ENCODE measurements at places on chromosomes 3 and 15.

GRCh38 chr15:55218056-55218455, 21.3 kb upstream of the RSL24D1 start:
- no peak for DNase-seq

DNA sequence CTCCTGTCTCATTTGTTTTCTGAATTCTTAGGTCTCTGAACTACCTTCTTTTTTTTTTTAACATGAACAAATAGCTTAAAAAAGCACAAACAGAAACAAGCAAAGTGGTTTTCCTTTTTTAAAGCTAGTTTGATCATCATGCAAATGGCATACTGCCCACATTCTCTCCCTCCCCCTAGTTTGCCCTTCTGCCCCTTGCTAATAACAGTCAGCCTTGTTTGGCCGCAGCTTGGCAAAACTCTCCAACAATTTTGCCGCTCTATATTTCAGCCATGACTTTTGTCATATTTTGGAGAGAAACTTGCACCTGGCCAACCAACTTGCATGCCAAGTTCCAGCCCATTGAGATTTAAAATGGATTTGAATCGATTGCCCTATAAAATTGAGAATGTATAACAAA, 666.0 kb upstream of the NR2F2 start:
- DNase-seq = no peak

DNA sequence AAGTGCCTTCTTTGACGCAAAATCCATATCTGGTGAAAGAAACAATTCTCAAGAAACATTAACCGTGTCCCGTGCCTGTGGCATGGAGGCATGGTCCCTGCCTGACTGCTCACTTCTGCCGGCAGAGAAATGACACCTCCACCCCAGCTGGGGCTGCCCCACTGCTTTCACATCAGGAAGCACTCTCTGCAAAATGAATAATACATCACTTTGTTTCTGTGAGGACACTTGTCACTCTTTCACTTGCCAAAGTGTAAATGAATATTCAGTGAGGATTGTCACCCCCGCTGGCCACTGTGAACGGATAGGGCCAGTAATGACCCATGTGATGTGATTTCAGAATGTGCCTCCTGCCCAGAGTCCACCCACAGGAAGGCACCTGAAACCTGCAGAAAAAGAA, 31.1 kb upstream of the SLC24A5 start:
- no peak for DNase-seq

- no peak for DNase-seq
These were observed 217.8 kb downstream of the SOX2 start for GRCh38 chr3:181929501-181929900.

DNA sequence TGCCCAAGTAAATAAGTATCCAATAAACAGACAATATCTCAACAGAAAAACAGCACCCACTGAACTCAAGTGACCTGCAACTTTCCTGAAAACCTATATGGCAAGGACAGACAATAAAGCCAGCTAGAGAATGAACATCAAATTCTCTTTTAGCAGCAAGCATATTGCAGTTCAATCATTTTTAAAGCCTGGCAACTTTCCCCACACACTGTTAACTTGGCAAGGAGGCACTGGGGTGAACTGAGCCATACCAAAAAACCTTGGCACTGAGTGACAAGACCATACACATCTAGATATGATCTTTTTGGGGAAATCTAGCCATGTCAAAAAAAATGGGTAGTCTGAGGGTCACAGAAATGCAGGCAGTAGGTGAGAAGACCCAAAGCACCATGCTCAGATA, 174.6 kb downstream of the STT3B start:
- DNase-seq = no peak

DNA sequence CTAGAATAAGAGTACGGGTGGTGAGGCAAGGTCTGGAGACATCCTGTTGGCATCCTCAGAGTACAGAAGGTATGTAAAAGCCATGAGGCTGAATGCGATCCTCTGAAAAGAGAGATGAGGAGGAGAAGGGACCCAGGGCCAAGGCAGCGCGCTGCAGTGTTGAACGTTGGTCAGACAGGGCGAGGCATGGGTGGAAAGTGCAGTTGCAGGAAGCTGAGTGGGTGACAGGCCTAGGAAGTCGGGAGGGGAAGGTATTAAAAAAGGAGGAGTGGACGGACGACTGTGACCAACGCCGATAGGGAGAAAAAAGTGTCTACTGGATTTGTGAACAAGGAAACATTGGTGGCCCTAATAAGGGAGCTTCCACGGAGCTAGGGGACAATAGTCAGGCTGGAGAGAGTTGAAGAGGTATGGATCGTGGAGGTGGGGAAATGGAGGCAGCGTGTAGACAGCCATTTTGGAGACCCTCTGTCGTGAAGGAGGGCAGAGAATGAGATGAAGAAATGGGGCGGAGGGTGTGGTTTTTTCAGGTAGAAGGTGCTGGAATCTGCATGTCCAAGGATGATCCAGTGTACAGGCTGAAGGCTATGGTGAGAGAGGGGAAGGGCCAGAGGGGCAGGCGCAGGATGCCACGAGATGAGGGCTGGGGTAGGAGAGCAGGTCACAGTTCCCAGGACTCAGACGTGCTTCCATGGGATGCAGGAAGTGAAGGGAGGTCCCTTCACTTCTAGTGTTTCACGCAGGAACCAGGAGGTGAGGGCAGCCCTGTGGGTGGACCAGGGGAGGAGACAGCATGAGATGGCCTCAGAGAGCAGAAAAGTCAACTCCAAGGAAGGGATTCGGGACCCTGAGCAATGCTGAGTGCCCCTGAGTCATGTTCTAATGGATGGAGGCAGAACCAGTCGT, 115.9 kb downstream of the ASB7 start:
- no peak for DNase-seq

DNA sequence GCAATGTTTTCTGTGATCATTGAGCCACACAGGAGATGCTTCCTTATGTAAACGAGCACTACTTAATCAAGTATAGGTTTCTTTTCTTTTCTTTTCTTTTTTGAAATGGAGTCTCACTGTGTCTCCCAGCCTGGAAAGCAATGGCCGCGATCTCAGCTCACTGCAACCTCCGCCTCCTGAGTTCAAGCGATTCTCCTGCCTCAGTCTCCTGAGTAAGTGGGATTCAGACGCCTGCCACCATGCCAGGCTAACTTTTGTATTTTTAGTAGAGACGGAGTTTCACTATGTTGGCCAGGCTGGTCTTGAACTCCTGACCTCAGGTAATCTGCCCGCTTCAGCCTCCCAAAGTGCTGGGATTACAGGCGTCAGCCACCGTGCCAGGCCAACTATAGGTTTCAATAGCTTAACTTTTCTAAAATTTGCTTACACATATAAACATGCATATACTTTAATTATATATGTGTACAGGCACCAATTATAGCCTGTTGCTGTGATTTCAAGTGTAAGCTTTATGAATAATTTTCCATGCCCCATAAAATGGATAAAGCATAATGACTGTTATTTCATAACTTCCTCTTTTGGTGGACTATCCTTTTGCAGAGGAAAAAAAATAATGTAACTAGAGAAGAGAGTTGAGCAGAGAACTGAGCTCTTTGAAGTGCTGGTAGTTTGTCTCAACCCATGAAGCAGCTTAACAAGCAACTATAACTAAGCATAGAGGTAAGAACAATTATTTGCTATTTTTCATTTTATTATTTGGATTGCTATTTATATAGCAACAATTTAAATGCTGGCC, 24.8 kb upstream of the MBNL1 start:
- no peak for DNase-seq

GRCh38 chr15:71784719-71785118, 25.6 kb upstream of the NR2E3 start:
- DNase-seq = peak; percentile 71

DNA sequence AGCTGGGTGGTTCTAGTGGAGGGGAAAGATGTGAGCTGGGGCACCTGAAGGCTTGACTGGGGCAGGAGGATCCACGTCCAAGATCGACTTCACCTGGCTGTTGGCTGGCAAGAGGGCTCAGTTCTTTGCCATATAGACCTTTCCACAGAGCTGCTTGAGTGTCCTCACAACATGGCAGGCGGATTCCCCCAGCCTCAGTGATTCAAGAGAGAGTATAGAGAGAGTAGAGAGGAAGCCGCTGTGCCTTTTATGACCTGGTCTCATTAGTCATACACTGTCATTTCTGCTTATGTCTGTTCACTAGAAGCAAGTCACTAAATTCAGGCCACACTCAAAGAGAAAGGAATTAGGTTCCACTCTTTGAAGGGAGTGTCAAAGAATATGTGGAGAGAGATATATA, 101.6 kb downstream of the APBA2 start:
- DNase-seq = no peak

- no peak for DNase-seq
These were observed 25.1 kb downstream of the DTWD1 start for GRCh38 chr15:49645941-49646340.

DNA sequence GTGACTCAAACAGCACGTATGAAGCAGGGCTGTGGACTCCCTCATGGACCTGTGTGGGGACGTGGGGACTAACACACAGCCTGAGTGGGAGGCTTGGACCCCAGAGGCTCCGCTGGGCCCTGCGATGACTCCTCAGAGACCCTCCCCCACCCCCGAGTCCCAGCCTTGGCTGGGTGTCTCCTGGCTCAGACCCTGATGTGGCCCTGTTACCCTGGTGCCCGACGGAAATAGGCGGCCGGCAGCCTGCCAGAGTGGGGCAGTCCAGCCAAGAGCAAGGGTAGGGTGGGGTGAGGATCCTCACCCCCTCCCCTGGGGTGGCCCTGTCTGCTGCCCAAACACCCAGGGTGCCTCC, 15.3 kb downstream of the TNK2 start:
- DNase-seq = no peak

DNA sequence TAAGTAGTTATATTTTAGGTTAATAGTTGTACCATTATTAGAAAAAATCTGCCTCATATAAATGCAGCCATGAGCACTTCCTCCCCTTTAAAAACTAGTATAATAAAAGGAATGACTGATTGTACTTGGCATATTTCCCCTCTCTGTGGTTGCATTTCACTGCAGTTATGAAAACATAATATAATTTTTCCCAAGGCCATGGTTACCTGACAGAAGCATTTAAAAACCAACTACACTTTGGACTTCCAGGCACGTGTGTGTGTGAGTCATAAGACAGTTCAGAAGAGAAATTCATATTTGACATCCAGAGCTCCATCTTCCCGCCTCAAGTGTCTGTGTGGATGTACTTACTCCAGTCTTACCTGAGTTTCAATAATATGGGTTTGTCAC, 828.2 kb upstream of the CFAP20DC start:
- no peak for DNase-seq

- DNase-seq = peak; percentile 34
These were observed 927 bp downstream of the SMAD6 start for GRCh38 chr15:66702787-66703539.
